Heart left ventricle (tissue), 16 donors: ENCODE measurements at places on chromosomes 13 and 19. TPM values are rescaled to one million over a fixed set of nuclear protein-coding genes. Genes with fewer than 3 reads are reported as not detected.
A peak's percentile ranks its signal among the peaks of the same experiment; 100 is the strongest.

ZNF626 gene
- 12.1 TPM for total RNA-seq

NCR1 gene
- total RNA-seq, result not detected

CABP5 gene
- total RNA-seq, result not detected

LILRB4 gene
- total RNA-seq, result 3.2 TPM

DNA sequence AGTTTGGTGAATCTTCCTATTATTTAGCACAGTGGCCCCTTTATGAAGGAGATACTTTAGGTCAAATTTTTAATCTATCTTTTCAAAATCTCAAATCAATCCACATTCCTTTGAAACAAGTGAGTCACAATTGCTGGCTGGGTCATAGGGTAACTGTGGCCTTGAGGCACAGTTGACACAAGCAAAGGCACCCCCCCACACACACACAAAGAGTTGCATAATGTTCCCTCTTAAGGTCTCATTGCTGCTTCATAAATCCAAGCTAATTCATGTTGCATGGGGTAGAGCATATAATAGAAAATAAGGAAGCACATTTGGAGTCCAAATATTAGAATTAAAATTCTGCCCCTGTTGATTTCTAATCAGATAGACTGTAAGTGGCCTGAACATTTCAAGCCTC lies 171.5 kb downstream of the DLEU7 start:
- H3K4me3 ChIP-seq, result no peak overlapping the region
- H3K27me3 ChIP-seq, result no peaks in the 10 kb centered on the region
- DNase-seq, result no peak
- H3K27ac ChIP-seq, result no peak overlapping the region
- H3K36me3 ChIP-seq, result no peaks in the 10 kb centered on the region

- no peak for DNase-seq
- no peak overlapping the region for H3K4me3 ChIP-seq
- H3K27ac ChIP-seq, result no peak overlapping the region
- H3K4me1 ChIP-seq, result peaks cover 7% of the 10 kb centered on the region
Observed at GRCh38 chr13:108917581-108917980, 288.2 kb downstream of the MYO16 start.

DNA sequence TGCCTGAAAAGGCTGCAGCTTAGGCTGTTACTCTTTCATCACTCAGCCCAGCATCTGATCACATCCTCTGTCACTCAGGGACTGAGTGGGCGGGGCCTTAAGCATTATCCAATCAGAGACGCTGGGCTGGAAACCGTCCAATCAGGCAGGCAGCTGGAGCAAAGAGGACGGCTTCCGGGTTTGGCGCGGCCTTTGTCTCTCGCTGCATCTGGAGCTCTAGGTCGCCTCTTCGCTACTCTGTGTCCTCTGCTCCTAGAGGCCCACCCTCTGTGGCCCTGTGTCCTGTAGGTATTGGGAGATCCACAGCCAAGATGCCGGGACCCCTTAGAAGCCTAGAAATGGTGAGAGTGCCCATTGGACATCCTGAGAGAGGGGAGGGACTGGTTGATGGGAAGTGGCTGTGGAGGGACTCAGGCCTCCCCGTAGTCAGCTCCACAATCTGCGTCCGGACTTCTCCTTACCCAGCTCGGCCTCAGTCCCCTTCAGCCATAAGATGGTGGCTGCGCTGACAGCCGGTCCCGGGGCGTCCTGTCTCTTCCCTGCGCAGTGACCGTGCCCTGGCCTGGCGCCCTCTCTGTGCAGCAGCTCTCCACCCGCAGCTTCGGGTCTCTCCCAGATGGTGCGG lies at the start of gene ZNF486:
Gene ZNF486 (plus strand): TSS at position 195 of the 625 bp plus-strand sequence. CDS start 117 bp downstream, at position 312.
- H3K27ac ChIP-seq, result peak within 1 kb of the TSS; percentile 69
- H3K36me3 ChIP-seq, result peaks cover 14% of the 10 kb centered on the region
- peak within 1 kb of the TSS; percentile 70 for H3K4me3 ChIP-seq
- peaks cover 4% of the 10 kb centered on the region for H3K4me1 ChIP-seq

- H3K27me3 ChIP-seq, result no peaks in the 10 kb centered on the region
- peaks cover 62% of the 10 kb centered on the region for H3K4me1 ChIP-seq
- H3K4me3 ChIP-seq, result no peak overlapping the region
Observed at GRCh38 chr19:10740798-10741197, 22.9 kb downstream of the DNM2 start.

DNA sequence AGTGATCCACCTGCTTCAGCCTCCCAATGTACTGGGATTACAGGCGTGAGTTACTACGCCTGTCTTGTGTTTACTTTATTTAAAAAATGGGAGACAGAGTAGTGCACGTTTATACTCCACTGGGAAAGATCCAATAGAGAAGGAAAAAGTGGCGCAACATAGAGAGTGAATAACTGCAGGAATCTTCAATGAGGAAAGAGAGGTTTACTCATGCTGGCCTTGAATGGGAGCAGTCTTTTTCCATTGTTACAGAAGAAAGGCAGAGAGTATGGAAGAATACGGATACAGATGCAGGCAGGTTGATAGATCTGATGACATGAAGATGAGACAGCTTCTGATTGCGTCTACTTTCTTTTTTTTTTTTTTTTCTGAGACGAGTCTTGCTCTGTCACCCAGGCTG lies 4.6 kb upstream of the WDFY2 start:
- H3K36me3 ChIP-seq, result no peaks in the 10 kb centered on the region
- H3K27ac ChIP-seq, result no peak overlapping the region
- H3K27me3 ChIP-seq, result no peaks in the 10 kb centered on the region

GRCh38 chr13:48851707-48852106 lies 124.0 kb upstream of the FNDC3A start:
- no peak overlapping the region for H3K27ac ChIP-seq
- DNase-seq, result no peak
- no peak overlapping the region for H3K4me3 ChIP-seq
- no peaks in the 10 kb centered on the region for H3K36me3 ChIP-seq
- H3K27me3 ChIP-seq, result no peaks in the 10 kb centered on the region
- H3K4me1 ChIP-seq, result no peaks in the 10 kb centered on the region

DNA sequence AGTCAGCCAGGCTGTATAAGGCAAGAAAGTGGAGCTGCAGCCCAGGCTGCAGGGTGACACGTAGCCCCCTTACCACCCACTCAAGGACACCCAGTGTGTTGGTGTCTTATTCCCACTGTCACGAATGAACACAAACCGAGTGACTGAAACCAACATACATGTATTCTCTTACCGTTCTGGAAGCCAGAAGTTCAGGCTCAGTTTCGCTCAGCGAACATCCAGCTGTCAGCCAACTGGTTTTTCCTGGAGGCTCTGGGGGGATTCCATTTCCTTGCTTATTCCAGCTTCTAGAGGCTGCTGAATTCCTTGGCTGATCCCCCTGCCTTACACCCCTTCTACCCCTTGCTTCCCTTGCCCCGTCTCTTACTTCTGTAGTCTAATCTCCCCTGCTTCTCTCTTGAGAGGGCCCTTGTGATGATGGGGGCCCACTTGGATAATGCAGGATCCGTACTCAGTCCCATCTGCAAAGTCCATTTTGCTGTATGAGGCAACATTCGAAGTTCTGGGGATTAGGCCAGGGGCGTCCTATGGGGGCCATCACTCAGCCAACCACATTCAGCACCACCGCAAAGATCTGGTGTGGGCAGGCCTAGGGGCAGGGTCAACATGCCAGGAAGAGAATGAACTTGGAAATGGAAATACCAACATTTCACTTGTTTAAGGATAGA lies 47.3 kb upstream of the MTIF3 start:
- no peaks in the 10 kb centered on the region for H3K27me3 ChIP-seq
- H3K27ac ChIP-seq, result no peak overlapping the region
- H3K4me3 ChIP-seq, result no peak overlapping the region

- peaks cover 34% of the 10 kb centered on the region for H3K27me3 ChIP-seq
- no peaks in the 10 kb centered on the region for H3K4me1 ChIP-seq
- H3K36me3 ChIP-seq, result no peaks in the 10 kb centered on the region
- peak; percentile 76 for DNase-seq
Observed at GRCh38 chr19:17794731-17795494, at the start of gene B3GNT3. TSS of gene B3GNT3 (plus strand) at chr19:17795138. CDS start at chr19:17807808, 12,670 bp downstream.
